Brain pericyte (primary cell): ENCODE measurements at places on chromosomes 2 and 18.

DNA sequence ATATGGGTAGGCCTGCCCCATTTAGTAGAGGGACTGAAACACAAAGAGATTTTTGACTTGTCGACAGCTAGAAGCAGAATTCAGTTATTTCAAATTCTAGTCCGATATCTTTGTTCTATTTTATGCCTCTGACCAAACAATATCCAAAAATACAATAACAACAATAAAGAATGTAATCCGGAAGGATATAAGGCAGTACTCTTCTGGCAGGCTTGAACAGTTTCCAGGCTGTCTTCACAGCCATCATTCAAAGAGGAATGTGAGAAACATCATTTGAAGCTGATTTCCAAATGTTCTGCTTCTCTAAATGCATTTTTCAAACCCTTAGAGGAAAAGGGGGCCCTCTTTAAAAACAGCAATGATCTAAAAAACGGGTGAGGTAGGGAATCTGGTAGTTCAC, 36.7 kb upstream of the SPTBN1 start:
- no peak for DNase-seq

DNA sequence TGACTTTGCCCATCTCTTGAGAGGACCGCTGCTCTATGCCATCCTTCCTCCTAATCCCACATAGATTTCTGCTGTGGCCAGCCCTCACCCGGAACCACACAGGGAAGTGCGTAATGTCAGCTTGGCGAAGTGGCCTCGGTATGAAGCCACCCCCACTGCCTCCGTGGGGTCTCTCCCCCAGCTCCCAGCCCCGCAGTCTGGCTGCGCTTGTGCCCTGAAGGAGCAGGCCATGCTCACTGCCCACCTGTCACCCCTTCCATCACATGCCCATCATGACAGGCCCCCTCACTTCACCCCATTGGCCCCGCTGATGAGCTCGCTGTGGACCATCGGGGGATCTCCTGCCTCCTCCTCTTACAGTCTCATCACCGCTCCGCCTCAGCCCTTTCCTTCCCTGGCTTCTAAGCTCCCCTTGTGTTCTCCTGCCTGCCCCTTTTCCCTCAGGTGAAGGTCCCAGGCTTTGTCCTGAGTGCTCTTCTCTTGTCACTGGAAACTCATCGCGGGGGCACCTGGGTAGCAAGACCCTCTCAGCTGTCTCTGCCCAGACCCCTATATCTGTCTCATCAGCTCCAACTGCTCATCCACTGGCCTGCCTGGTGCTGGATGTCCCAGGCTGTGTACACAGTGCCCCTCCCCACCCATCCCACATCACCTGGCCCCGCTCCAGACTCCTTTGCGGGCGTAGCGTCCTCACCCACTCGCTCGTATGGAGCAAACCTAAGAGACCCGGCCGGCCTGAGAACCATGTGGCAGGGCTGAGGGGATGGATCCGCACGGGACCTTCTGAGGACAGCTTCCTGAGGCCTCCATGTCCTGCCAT, 81.7 kb downstream of the GLI2 start:
- no peak for DNase-seq

DNA sequence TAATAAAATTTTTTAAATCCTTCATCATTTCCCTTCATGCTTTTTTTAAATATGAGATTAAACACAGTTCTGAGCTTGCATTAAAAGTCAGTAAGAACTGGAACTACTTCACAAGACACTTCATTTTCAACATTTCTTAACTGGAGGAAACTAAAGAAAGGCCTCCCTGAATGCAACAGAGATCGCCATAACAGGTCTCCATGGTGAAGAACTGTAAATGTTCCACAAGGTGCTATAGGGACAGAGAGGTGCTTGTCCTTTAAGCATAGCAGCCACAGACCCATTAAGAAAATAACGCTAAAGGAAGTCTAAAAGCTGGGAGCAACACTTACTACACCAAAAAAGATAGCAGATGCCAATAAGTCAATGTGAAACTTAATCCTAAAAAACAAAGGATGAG, 8.5 kb downstream of the STAM2 start:
- DNase-seq = no peak

GRCh38 chr18:36756242-36756641, 72.6 kb downstream of the TPGS2 start:
- DNase-seq = no peak

- peak; percentile 95 for DNase-seq
Measured at GRCh38 chr2:240320204-240320993, 115.1 kb upstream of the GPC1 start.

GRCh38 chr18:8938817-8939216, 163.7 kb upstream of the NDUFV2 start:
- no peak for DNase-seq

DNA sequence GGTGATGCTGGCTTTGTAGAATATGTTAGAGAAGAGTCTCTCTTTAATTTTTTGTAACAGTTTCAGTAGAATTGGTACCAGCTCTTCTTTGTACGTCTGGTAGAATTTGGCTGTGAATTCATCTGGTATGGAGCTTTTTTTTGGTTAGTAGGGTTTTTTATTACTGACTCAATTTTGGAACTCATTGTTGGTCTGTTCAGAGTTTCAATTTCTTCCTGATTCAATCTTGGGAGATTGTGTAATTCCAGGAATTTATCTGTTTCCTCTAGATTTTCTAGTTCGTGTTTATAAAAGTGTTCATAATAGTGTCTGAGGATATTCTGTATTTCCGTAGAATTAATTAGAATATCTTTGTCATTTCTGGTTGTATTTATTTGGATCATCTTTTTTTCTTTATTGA, 943.5 kb downstream of the TRIB2 start:
- DNase-seq = no peak

DNA sequence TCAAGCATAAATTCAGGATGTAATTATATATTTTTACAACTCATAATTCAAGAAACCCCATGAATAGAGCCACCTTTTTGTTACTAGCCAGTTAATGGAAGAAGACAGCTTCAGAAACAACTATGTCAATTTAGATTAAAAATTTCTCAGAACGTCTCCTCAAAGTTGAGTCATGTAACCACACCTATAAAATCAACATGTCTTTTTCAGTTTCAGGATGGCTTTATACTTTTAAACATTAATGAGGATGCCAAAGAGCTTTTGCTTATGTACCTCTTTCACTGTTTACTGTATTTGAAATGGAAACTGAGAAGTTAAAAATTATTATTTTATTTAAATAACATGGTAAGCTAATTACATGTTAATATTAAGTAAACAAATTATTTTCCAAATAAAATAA, 280.1 kb downstream of the PTH2R start:
- no peak for DNase-seq

GRCh38 chr2:102194609-102195268, 7.9 kb downstream of the IL1RL2 start:
- DNase-seq = no peak

- DNase-seq = no peak
Measured at GRCh38 chr2:240450532-240451107, 15.2 kb downstream of the GPC1 start.

DNA sequence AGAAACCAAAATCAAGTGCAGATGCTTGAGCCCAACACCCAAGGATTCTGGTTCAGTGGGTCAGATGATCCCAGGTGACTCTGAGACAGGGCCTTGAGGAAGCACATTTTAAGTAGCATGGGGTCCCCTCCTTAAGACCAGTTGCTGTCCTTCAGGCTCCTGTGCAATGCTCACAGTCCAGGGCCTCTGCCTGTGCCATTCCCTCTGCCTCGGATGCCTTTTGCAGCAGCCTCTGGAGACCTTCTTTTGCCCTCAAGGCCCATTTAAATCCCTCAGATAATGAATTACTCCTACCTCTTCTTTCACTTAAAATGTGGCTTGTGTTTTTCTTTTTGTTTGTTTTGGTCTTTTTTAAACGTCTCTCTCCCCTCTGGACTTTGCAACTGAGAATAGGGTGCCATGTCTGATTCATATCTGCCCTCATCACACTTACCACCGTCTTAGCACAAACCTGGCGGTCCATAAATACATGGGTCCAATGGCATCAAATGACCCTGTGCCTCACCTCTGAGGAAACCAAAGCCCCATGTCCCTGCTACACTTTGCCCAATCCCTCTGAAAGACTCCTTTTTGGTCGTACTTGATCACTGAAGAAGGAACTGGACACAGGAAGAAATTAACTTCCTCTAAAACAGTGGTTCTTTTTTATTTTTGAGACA, 14.2 kb downstream of the ACTG2 start:
- DNase-seq = no peak

DNA sequence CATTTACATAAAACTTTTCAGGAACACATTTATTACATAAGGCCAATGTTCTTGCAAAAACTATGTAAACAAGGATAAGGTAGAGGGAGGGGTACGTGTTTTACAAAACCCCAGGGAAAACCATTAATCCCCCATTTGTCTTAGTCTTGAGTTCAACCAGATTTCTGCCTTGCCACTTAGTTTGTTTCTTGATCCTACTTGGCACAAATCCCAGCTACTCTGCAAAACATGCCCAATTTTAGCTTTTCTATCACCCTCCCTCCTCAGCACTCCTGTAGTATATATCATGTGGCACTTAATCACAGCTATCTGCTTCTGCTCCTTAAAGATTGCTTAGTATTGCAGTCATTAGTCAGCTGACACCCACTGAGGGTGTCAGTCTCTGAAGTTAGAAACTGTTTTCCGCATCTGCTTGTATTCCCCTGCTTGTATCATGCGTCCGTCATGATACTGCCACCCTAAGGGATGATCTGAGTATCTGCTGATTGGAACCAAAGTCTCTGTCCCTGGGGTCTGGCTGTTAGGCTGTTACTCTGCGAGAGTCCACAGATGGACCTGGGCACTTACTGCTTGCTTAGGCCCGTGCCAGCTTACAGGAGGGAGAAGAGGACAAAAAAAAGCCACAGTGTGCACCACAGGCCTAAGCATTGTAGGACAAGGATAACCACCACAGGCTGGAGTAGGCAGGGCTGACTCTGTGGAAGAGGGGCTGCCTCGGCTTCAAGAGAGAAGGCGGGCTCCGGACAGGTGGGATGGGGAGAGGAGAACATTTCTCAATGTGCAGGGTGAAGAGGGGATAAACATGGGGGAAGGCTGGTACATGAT, 82.2 kb downstream of the EPAS1 start:
- DNase-seq = no peak

DNA sequence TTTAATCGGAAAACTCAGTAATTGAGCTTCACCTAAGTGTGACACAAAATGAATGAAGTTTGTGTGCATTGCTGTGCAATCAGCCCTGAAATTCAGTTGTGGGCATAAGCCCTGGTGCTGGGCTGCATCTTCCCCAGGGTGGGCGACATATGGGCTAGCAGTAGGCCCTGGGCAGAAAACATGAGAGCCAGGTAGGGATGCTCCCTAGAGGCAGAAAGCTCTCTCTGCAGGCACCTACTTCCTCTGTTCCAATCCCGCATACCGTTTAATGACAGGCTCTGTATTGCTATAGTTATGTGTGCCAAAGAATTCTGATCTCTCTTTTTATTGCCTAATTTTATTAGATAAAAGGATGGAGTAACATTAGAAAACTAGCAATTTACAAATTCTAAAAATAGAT, 456.7 kb downstream of the NRXN1 start:
- DNase-seq = no peak

- DNase-seq = no peak
Measured at GRCh38 chr18:2171840-2172625, 399.3 kb downstream of the METTL4 start.

- DNase-seq = no peak
Measured at GRCh38 chr18:58098706-58099105, 54.7 kb downstream of the NEDD4L start.
